Thoracic aorta (tissue), 2 donors: ENCODE measurements at places on chromosomes 2 and 18.

GRCh38 chr2:168192839-168193616 lies 54.4 kb downstream of the STK39 start:
- DNase-seq, result no peak

DNA sequence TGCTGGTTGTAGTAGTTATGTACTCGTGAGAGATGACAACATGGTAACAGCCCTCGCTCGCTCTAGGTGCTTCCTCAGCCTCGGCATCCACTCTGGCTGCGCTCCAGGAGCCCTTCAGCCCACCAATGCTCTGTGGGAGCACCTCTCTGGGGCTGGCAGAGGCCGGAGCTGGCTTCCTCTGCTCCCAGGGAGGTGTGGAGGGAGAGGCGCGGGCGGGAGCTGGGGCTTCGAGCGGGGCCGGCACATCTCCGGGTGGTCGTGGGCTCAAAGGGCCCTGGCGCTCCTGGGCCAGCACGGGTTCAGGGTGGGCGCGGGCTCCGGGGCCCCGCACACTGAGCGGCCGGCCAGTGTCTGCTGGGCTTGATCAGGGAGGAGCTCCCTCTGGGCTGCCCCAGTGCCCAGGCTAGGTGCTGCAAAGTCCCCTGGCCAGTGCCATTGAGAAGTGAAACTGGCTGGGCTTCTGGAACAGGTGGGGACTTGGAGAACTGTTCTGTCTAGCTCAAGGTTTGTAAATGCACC lies 1012.1 kb downstream of the CNTNAP5 start:
- DNase-seq, result no peak

DNA sequence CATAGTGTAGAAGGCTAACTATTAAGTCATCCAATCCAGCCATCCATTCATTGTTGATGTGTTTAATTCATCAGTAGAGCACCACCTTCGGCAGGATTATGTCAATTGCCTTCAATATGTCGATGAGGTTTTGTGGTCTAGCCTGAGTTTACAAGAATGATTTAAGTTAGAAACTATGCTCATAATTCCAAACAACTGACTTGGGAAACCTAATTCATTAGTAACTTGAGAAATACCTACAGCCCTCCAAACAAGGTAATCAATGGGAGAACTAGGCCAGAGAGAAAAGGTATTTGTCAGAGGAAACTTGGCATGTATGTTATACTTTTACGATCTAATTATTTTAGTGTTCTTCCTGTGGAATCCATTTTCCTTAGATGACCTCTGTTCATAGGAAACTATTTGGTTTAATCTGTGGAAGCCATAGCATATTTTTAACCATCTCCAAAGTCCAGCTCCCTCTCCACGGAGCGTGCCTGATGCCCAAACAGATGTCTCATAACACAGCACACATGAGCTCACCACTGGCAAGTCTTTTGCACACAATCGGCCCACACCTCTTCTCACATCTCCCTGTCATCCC lies 148.5 kb downstream of the GFPT1 start:
- DNase-seq, result no peak

GRCh38 chr2:102489646-102490045 lies 16.6 kb downstream of the SLC9A4 start:
- DNase-seq, result no peak

- no peak for DNase-seq
Observed at GRCh38 chr18:32688821-32689220, 84.0 kb downstream of the KLHL14 start.

DNA sequence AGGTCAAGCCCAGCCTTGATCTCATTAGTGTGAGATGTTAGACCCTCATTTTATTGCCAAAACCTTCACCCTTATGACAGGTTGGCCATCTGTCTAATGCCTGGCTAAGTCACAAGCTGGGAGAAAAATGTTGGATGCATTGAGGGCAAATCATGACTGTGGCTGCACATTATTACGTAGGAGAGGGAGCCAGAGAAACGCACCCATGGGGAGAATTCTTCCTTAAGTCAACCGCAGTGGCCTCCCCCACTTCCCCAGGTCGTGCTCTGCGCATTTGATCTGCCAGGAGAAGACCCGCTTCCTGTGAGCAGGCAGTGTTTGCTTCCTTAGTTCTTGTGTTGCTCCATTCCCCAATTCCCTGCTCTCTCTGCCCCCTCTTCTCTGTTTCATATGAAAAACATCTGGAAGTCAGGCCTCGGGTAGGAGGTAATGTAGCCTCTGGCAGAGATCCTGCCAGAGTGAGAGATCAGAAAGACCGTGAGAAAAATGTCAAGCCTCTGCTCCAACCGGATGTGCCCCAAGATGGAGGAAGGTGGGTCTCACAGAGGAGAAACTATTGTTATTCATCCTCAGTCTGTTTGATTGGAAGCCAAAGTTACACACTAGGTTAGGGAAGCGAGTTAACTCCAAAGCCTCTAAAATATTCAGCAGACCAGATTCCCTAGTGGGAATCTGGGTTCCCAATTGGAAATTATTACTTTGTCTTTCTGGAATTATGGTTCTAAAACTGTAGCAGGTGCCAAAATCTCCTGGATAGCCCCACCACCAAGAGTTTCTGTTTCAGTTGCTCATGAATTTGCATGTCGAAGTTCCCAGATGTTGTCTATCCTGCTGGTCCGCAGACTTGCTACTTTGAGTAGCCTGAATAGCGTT lies 144.3 kb upstream of the PELI1 start:
- DNase-seq, result no peak

GRCh38 chr2:230358305-230358704 lies 31.3 kb downstream of the SP140L start:
- no peak for DNase-seq

- DNase-seq, result no peak
Observed at GRCh38 chr2:4416431-4416830, 713.1 kb downstream of the DCDC2C start.

DNA sequence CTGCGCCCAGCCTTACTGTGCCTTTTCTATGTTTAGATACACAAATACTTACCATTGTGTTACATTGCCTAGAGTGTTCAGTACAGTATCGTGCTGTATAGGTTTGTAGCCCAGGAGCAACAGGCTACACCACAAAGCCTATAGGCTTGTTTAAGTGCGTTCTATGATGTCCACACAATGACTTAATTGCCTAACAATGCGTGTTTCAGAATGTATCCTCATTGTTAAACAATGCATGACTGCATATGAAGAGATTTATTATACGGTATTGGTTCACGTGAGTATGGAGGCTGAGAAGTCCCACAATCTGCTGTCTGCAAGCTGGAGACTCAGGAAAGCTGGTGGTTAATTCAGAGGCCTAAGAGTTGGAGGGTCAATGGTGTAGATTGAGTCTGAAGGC lies 46.1 kb upstream of the MGAT4A start:
- no peak for DNase-seq

- no peak for DNase-seq
Observed at GRCh38 chr2:177229442-177230242, 17.0 kb downstream of the HNRNPA3 start.

- DNase-seq, result no peak
Observed at GRCh38 chr2:197813093-197813787, 8.8 kb downstream of the PLCL1 start.

DNA sequence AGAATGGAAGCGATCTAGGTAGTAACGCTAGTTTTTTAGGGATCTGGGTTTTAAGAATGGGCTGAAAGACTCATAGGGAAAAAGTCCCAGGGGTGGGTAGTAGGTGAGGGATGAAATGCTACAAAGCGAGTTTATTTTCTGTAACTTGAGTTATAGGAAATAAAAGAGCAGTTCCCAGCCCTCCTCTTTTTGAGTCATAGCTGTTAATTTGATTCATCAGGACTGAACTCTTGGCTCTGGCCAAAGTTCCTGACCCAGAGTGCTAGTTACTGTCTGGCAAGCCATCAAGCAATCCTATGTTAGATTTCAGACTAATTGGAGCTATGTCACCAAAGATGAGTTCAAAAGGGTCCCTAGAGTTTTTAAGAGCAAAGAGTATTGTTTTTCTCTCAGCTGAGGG lies 17.4 kb upstream of the NOSTRIN start:
- no peak for DNase-seq

DNA sequence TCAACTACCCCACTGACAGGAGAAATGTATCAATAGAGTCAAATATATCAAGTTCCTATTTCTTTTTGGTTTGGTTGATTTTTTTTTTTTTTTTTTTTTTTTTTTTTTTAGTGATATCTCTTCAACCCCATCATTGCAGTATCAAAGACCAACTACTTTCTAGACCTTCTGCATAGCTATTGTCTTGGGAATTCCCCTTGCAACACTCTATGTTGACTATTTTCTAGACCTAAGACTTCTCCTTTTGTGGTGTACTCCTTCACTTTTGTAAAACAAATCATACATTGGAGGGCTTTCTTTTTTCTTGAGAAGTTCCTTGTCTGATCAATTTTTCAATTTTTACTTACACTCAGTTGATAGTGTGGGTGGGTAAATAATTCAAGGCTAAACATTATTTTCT lies 46.5 kb upstream of the NR4A2 start:
- DNase-seq, result no peak

- DNase-seq, result no peak
Observed at GRCh38 chr2:230090967-230091366, 22.2 kb upstream of the SLC16A14 start.

- DNase-seq, result no peak
Observed at GRCh38 chr2:186031229-186031628, 292.6 kb downstream of the FSIP2 start.

DNA sequence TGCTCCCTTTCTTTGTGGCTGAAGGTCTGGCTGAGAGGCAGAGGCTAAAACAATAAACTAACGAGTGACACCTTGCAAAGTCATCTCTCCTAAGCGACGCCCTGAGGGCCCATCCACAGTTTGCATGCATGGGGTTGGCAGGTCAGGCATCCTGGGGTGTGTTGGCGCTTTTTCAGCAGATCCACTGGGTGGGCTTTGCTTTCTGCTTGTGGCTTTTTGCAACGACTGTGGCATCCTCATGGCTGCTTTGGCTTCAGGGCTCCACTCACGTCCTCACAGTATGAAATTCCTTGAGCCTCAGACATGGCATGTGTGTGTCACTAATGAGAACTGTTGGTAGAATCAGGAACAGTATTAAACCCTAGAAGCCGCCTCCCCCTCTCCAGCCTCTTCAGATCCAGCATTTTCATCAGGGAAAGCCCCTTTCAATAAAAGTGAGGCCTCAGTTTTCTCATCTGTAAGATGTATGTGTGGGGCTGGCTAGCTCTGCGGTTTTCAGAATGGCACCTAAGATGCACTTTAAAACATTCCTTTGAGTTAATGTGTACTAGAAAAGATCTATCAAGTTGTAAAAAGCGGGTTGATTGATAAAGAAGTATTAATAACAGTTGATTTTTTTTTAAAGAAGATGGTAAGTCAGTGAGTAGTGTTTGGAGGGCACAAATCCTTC lies 72.5 kb downstream of the SH3BP4 start:
- DNase-seq, result no peak
